ENCODE measurements at places on chromosomes 1 and 21.

DNA sequence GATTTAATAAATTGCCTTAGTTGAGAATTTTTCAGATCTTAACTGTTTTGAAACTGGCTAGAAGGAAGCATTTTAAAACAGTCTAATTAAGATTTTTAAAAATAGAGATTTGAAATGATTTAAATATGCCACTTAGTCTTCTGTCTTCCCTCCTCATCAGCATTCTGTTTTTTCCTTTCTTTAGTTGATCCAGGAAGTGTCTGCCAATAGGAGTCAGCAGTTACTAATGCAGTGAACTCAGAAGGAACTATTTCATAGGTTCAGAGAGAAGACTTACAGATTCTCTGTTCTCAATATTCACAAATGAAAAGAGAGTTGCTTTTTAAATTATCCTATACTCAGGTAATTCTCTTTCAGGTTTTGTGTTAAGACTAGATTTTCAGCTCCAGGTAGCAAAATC is 84.5 kb downstream of the RPS6KC1 start:
- no peak for DNase-seq

GRCh38 chr1:226523646-226524406 is 24.7 kb upstream of the STUM start:
- DNase-seq = no peak

- DNase-seq = no peak
Observed at GRCh38 chr1:152473887-152474537, 36.6 kb upstream of the LCE5A start.

GRCh38 chr1:2209400-2210083 is 15.0 kb upstream of the FAAP20 start:
- no peak for DNase-seq

- no peak for DNase-seq
Observed at GRCh38 chr1:29412591-29412990, 176.3 kb downstream of the PTPRU start.

All from KG1 (cell line).